Activated CD4-positive, alpha-beta T cell treated with anti-CD3 and anti-CD28 coated beads, Interleukin-2, Interleukin-4, amounts not matched to agents 100 ng/mL and 50 ng/mL, durations not matched to agents 16 hours and 8 hours (primary cell): ENCODE measurements at places on chromosomes 2 and 18.

GRCh38 chr2:185202945-185203528 is 535.6 kb upstream of the FSIP2 start:
- DNase-seq: no peak

DNA sequence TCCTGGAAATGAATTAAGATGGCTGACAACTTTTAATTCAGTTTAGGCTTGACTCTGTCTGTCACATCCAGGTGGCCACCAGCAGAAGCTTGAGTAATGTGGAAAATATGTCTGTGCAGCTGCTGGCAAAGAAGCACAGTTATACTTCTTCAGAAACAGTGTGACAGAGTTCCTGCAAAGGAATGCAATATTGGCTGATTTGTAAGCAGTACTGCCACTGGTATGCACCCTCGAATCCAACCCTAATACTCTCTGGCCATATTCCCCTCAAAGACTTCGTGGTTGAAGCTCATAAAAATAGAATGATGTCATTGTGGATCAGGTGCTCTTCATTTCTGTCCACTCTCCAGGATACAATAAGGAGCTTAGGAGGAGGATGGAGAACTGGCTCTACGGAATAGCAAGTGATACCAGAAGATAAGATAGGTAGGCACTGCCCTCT is 86.2 kb downstream of the METTL8 start:
- DNase-seq: no peak

DNA sequence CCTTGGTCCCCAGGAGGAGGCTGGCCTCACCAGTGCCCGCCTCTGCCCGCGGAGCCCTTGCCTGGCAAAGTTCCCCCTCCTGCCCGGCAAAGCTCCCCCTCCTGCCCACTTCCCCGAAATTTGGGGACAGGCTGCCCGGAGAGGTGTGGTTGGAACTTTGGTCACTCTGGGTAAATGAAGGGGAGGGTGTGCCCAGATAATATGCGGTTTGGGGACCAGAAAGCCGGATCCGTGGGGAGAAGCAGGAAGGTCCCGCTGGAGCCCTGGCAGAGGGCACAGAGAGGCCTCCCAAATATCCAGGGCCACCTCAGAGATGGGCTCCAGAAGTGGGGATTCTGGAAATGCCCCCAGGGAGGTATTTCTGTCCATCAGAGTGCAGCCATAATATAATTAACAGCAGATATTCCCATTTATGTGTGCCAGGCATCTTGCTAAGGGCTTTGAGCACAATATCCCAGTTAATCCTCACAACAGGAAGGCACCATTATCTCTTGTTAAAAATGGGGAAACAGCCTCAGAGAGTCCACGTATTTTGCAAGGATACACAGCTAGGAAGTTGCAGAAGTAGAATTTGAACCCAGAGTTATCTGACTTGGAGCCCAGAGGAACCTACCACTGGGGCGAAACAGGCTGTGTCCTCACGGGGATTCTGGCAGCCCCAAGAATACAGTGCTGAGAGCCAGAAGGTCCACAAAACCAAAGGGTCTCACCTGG is 914 bp downstream of the STEAP3 start:
- DNase-seq: no peak

DNA sequence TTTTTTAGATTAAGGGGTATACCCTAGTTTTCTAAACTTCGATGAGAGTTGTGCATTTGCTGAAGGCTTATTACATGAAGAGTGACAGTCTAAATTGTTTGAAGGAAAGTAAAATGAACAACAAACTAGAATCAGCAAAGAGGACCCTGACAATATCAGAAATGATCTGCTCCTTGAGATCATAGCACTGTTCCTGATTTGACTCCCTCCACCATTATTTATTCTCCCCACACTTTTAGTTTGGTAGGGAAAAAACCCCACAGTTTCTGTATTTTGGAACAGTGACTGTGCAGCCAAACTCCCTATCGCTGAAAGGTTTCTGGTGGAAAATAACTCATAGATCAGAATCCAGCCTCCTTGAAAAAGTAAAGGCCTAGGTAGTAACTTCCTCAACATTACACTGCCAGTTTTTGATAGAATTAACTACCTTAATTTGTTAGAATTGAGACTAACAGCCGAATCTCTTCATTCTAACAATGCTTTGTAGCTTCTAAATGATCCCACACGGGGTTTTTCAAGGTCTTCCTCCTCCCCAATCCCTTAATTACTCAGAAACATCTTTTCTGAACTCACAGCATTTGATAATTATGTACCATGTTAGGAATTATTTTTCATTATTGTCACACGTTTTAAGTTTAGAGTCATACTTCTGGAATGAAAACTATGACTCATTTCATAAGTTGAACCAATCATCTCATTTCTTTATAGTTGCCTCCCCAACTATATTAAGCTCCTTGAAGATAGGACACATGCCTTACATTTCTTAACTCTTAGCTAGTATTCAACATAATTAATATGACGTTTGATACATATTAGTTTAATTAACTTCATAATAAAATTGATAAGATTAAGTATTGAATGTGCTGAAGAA is 2.9 kb downstream of the MYL12A start:
- DNase-seq: peak; percentile 62

DNA sequence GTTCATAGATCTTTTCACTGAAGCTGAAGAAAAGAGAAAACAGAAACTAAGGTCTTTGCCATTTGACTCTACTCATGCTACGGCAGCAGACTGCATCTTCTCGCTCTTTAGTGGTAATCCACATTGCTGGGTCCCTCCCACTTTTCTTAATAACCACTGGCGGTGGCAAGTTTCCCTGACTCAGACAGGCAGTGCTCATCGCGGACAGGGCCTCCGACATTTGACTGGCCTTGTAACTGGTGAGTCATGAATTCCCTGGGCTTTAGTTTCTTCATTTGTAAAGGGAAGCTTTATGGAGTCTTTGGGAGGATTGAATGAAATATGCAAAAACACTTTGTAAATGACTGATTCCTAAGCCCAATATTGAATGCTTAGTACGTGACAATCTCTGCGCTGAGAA is 238.2 kb upstream of the RBBP8 start:
- no peak for DNase-seq

DNA sequence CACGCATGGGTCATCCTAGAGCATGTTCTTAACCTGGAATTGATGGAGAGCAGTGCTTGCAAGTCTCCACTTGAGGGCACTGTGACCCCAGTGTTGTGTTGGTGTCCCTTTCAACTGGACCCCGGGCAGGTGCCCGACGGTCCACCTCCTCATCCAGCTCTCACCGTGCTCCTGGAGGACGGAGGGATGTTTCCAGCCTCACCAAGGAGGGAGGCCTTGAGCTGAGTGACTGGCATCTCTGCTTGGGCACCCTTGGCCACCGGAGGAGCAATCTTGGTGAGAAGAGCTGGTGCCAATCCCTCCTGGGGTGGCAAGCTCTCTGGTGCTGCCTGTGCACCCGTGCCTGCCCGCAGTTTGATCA is 45.4 kb upstream of the ASB18 start:
- DNase-seq: no peak

GRCh38 chr2:162058973-162059668 is 14.9 kb downstream of the DPP4 start:
- DNase-seq: peak; percentile 84

GRCh38 chr2:37391711-37392110 is 47.3 kb downstream of the QPCT start:
- no peak for DNase-seq

GRCh38 chr2:74921236-74921736 is 37.2 kb upstream of the POLE4 start:
- DNase-seq: no peak

DNA sequence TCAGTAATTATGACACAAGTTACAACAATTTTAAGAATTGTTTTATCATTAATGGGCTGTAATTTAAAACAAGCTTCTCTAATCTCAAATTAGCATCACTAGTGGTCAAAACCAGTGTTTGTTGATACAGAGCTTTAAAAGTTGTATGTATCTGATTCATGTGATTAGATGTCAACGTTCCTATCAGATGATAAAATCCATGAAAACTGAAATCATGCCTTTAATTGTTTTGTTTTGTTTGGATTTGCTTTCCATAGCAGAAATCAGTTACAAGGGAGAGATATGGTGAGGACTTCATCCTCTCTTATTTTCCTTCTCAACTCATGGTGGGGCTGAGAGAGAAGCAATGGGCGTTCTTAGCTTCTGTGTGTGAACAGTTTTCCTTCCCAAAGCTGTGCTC is 469.6 kb downstream of the PID1 start:
- no peak for DNase-seq

DNA sequence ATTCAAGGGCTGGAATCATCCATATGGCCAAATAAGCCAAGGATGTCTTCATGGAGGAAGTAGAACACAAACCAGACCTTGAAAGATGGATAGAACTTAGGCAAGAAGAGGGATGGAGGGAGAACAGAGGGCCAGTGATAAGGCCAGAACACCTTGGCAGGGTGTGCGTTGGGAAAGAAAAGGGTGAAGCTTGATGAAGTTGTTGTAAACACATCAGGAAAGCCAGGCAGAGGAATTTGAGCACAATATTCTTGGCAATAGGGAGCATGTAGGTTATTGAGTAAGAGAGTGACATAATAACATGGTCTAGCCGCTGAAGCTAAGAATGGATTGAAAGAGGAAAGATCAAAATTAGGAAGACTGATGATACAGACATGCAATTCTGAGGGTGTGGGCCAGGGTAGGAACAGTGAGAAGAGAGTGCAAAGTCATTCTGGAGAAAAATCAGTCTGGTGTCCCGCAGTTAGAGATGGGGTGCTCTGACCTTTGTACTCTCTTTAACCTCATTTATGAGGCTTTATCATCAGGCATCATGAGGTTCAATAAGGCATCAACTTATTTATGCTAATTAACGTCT is 41.0 kb downstream of the SLC14A2 start:
- no peak for DNase-seq

GRCh38 chr2:190550137-190550536 is 15.6 kb upstream of the NEMP2 start:
- DNase-seq: no peak

- DNase-seq: no peak
Observed at GRCh38 chr18:59681051-59681450, 16.2 kb downstream of the CCBE1 start.

DNA sequence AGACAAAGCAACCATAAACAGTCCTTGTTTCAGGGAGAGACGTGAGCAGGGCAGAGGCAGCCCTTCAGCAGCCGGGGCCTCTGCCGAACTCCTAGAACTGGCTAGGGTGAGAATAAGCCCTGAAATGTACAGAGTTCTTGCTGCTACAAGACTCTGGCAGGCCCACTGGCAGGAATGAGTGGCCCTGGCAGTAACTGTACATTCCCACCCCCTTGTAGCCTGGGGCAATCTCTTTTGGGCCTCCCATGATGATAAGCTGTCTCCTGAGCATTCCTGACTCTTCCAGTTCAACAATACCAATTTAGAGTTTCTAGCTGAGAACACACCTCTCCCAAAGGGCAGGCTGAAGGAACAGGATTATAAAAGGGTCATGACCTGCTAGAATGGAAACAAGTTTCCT is 54.3 kb downstream of the HAUS1 start:
- no peak for DNase-seq

DNA sequence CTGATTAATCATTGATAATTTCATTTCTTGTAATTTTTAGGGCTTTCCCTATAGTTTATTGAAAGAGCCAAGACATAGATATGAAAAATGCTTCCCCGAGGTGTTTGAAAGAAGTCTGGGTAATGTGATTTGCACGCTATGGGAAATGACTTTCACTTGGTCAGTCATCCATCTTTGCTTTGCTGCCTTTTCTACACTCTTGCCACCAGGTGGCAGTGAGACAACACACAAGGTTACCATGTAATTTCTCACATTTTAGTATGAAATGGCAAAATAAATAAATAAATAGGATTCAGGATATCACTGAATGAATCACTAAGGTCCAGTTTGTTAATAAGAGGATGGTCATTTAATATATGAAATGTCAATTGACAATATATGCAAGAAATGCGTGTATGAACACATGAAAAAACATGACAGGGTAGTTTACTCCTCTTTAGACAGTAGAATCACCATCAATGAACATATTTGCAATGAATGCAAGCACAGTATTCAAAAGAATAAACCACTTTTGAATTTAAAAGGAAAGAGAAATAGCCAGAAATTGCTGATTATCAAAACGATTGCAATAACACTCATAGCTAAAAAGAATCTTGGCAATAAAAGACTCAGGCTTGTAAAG is 52.2 kb upstream of the KCNH7 start:
- DNase-seq: peak; percentile 46

GRCh38 chr2:80154231-80154915 is 150.2 kb downstream of the LRRTM1 start:
- no peak for DNase-seq

DNA sequence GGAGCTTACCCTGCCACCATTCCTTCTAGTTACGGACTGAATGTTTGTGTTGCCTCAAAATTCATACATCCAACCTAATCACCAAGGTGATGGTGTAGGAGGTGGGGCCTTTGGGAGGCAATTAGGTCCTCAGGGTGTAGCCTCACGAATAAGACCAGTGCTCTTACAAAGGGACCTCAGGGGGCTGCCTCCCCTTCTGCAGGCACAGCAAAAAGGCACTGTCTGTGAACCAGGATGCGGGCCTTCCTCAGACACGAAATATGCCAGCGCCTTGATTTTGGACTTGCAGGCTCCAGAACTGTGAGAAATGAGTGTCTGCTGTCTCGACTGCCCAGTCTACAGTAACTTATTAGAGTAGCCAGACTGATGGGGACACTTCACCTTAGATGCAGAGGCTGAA is 150.4 kb upstream of the HDAC4 start:
- no peak for DNase-seq

- DNase-seq: no peak
Observed at GRCh38 chr18:46141199-46141598, 37.0 kb downstream of the HAUS1 start.

- DNase-seq: no peak
Observed at GRCh38 chr18:59061914-59062642, 77.6 kb upstream of the SEC11C start.

DNA sequence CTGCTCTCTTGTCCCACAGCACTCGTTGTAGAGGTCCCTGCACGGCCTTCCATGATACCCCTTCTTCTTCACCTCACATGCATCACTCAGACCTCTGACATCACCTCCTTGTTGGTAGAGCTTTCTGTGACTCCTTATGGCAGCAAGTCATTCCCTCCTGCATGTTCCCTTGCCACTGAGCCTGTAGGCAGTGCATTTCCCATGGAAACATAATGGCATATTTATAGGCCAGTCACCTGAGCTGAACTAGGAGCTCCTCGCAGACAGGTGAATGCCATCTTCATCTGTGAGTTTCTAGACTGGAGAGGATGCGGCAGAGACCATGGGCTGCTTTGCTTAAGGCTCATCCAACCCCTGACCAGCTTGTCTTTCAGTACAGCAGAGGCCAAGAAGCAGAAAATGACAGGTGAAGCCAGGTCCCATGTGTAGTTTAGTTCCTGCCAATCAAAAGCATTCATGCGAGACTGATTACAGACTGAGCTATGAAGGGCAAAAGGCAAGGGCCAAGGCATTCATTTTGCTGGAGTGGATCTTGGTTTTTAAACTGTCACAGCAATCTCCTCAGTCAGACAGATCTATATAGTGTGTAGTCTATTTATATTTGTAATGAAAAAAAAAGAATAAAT is 59.4 kb upstream of the NEDD4L start:
- DNase-seq: no peak

- no peak for DNase-seq
Observed at GRCh38 chr2:102144128-102144527, 1.6 kb downstream of the IL1R1 start.
